ENCODE measurements at places on chromosomes 3 and 15.
A peak's percentile ranks its signal among the peaks of the same experiment; 100 is the strongest.

DNA sequence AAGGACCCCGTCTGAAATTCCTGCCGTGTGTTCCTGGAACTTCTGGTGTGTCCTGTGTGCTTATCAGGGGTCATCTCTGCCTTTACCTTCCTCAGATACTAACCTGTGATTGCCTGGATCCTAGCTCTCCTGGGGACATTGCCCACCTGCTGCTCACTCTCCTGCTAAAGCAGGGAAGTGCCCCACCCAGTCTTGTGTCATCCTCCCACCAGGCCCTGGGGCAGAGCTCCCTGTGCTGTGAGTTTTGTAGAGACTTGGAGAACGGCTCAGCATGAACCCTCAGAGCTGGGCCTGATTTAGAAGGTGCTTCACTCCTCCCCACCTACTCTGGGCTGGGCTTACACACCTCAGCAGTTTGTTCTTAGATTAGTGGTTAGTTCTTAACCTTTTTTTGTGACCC, 3.8 kb upstream of the TMEM44 start:
- DNase-seq, result no peak

DNA sequence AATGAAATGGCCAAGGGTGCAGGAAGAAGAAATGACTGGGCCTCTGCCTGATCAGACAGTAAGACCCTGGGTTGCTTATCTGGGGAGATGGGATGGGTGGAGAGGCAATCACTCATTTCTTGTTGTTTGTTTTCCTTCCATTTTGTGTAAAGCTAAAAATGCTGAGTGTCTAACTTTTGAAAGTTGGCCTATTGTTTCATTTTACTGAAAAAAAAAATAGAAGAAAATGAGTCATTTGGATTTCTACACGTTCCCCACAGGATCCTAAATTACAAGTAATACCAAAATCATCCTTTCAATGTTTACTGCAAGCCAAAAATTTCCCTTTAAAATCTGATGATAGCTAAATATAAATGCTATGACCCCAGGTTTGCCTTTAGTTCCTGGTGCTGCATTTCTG, 30.6 kb downstream of the PTX3 start:
- no peak for DNase-seq

DNA sequence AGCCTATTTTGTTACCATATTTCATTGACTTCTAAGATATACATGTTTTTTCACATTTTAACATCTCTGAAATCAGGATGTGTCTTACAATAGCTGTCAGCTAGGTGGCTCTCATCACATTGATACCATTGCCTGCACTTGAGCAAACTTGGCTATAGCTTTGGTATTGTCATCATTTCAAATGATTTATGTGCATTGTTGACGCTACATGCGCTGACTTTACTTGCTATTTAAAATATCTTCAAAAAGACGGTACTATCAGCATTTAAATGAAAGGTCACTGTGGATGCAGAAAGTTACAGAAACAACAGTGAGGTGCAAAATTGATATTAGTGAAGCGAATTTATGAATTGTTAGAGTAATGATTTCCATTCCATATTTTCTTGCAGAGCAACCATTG, 54.0 kb upstream of the ABHD2 start:
- no peak for DNase-seq

DNA sequence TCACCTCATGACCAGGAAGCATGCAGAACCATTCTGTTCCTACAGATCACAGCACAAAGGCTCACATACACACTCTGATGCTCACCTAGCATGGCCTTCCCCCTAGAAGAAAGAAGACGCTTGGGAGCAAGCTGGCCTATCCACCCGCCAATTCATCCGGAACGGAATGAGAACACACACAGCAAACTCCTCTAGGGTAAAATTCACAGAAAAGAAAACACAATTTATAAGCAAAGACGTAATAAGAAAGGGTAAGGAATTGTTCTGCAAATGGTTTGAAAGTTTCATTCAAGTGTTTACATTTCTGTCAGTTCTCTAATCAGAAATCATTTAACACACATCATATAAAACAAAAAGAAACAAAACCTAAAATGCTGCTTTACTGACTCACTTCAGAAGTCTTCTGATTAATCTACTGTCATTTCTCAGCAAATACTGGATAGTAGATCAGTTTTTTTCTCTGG, 218.1 kb downstream of the OSBPL10 start:
- no peak for DNase-seq

DNA sequence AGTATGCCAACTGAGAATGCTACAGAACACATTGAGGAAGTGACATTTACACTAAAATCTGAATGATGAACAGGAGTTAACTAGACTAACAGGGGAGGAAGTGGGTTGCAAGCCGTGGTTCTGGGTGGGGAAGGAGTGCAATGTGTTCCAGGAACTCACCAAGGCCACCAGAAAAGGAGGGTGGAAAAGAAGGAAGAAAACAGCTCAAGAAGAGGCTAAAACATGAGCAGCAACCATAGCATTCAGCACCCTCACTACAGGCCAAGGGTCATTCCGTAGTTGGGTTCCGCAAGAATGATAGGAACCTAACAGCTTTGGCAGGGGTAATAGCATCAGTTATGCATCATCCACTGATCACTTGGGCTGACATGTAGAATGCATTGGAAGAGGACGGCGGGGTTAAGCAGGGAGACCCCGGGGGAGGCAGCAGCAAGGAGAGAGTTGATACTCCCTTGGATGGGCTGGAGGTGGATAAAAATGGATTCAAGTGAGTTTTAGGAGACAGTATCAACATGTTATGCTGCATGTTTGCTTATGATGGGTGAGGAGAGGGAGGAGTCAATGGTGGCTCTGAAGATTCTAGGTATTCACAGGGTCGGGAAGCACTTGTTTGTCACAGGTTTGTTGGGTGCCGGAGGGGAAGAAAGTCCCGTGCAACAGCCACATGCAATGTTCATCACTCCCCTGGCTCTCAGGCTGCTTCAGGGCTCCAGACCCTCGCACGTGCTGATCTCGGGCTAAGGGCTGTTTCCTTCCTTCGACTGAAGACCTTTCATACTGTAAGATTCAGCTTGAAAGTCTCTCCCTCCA, 53.2 kb downstream of the LIPC start:
- no peak for DNase-seq

GRCh38 chr3:4309491-4310128, 6.4 kb downstream of the SETMAR start:
- no peak for DNase-seq

DNA sequence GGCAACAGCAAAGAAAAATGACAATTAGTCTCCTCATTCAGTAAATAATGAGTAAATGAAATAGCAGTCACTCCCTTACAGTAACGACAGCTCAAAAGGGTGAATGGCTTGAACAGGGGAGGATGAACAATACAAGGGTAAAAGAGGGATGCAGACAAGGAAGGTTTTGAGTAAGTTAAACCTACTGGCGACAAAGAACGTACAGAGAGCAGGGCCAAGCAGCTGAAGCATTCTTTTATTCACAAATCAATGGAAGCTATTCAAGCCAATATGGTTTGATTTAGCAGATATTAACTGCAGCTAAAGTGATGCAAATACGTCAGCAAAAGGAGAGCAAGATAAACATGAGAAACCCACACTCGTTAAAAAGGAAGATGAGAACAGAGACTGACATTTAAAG, 90.7 kb upstream of the ICE2 start:
- no peak for DNase-seq

DNA sequence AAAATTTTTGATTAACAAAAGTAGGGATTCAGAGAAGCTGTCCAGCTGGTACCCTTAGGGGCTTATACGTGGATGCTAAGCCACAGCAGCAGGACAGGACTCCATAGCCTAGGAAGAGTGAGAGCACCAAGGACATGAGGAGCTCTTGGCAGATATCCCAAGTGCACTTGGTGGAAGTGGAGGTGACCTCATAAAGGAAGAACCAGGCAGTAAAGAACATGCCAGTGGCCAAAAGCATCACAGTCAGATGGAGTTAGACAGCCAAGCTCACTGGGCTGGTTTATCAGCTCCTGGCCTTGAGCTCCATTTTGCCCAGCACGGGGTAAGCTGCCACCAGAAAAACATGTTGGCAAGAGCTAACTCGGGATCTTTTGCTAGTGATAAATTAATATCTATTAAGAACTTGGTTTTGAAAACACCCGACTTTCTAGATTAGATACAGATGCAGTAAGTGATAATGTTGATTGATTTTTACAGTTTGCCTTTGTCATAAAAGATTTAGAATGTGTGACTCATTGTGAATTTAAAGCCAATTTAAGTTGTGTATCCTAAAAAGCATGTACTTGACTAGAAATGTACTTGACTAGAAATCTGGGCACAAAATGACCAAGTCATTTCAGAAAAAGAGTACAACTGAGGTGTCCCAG, 108.0 kb downstream of the CMSS1 start:
- no peak for DNase-seq

GRCh38 chr3:141796081-141796888, 33.1 kb downstream of the GRK7 start:
- DNase-seq, result peak; percentile 21

DNA sequence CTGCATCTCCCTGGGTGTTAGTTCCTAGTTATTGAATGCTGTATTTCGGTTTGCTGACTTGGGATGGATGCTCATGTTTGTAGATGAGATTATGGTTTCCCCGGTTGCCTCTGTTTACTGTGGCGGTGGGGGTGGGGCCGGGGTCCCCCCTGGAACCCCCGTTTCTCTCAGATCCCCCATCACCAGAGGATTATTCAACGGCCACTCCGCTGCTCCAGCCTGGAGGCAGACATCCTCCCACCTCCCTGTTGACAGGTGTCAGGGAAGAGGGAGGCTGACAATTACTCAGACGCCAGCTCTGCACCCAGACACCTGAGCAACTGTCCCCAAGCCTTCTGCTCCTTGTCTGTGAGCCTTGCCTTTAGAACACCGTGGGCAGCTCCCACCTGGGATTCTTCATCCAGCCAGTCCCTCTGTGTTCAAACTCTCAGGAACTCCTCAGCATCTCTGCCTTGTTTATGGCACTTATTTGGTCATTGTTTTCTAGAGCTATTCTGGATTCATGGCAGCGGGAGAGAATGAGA, 95.9 kb upstream of the PRR20G start:
- DNase-seq, result no peak

DNA sequence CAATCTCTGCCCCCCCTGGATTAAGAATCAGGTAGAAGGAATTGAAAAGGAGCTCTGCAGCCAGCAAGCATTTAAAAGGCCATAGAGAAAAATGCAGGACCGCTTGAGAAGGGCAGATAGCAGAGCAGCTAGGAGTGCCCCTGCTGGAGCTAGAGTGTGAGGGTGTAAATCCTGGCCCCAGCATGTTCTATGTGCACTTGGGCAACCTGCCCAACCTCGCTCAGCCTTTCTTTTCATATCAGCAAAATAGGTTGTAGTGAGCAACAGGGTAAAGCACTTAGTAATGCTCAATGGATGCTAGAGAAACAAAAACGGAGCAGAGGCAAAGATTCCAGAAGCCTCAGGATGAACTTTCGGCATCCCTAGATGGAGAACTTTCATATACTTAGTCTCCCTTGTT, 25.0 kb upstream of the THBS1 start:
- DNase-seq, result no peak

DNA sequence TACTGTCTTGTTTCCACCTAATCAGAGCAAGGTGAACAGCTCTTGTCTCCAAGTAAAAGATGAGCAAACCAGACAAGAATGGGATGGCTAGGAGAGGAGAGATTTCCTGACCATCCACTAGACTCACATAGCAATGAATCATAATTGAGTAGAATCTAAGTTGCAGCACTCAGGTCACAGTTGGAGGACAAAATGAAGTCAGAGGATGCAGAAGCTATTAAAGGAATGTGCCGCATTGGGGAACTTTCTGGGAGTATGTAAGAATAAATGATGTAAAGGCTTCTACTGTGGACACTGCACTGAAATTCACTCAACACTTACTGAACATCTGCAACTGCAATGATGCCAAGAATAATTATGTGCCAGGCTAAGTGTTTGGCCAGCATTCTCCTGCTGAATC, 217.4 kb upstream of the WNT5A start:
- DNase-seq, result no peak

GRCh38 chr3:45943207-45943846, at the start of gene CXCR6:
Gene CXCR6, plus strand, starts transcription at chr3:45943464. Its CDS starts 3,018 bp downstream, at chr3:45946482.
- DNase-seq, result peak; percentile 25

- no peak for DNase-seq
Measured at GRCh38 chr3:144770915-144771351, 799.3 kb downstream of the DIPK2A start.

DNA sequence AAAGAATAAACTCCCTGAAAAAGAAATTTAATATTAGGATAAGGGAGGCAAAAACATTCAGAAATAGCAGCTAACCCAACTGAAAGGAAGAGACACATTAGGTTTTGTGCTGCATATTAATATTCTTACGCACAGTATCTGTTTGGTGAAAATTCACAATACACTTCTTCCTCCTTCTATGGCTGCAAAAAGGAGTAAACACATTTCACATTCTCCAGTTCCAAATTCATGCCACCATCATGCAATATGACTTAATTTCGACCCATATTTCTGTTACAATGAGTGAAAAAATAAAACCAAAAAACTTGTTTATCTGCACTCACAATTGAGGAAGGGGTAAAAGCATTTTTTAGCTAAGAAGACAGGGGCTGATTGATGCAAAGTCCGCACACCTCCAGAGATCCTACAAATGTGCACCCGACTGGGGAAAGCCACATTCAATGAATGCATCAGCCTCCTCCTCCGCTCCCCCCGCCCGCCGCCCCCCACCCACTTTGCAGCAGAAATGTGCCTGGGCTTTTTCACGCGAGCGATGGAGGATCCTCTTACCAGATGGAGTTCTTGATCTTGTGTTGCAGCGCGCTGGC, 1.0 kb downstream of the RFX7 start:
- DNase-seq, result no peak

GRCh38 chr3:144415492-144415891, 443.9 kb downstream of the DIPK2A start:
- no peak for DNase-seq

DNA sequence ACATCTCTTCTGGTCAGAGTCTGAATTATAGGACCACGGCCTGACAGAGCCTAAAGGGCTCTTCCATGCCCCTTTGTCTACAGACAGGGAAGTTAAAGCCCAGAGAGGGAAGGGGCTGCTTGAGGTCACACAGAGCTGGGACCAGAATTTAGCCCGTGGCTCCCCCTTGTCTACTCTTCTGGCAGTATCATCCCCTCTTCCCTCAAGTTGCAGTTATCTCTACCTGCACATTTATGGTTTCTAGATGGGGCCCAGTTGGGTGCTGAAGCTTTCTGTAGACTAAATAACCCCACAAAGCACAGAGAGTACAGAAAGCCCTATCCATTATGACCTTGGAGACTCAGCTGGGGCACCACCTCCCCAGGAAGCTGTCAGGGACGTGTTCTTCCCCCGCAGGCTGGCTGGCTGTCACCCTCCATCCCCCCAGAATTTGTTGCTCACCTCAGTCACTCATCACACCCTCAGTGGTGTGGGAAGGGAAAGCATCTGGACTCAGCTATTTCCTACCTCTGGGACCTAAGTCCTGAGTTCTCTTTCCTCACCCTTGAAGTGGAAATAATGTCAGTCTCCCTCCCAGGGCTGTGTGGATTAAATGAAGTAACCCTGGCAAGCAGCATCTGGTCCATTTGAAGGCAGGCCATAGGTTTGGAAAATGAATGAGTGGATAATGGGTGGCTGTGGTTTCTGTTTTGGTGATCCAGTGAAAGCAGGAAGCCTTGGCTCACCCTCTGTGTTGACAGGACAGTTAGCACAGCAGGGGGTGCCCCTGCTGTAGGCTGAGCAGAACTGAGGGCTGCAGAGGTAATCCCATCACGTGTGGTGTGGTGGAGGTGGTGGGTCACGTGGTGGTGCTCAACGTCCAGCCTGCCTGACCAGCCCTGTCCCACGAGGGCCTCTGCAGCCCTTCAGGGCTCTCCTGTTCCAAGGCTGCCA, 16.3 kb downstream of the ACOX2 start:
- no peak for DNase-seq
